ENCODE measurements at places on chromosomes 1 and 21. TPM values are rescaled to one million over a fixed set of nuclear protein-coding genes. Genes with fewer than 3 reads are reported as not detected.

DNA sequence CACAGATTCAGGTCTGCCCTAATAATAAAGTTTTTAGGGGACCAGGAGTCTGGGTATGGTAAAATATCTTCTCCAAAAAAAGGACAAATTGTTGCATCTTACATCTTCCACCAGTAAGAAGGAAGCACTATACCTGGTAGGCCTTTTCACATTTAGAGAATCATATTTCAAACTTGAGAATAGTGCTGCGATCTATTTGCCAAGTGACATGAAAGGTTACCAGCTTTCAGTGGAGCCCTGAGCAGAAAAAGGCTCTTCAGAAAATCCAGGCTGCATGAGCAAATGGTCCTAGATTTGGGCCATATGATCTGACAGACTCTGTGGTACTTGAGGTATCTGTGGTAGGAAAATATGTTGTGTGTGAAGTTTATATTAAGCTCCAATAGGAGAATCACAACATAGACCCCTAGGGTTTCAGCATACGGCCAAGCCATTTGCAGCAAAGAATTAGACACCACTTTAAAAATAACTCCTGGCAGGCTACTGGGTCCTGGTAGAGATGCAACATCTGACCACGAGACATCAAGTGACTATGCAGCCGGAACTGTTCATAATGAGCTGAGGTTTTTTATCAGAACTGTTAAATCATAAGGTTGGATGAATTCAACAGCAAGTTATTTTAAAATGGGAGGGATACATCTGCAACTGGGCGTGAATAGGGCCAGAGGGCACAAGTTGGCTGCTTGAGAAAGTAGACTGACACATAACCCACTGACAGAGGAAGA is 38.6 kb upstream of the CCDC190 start:
- peak; percentile 92 for DNase-seq

DNA sequence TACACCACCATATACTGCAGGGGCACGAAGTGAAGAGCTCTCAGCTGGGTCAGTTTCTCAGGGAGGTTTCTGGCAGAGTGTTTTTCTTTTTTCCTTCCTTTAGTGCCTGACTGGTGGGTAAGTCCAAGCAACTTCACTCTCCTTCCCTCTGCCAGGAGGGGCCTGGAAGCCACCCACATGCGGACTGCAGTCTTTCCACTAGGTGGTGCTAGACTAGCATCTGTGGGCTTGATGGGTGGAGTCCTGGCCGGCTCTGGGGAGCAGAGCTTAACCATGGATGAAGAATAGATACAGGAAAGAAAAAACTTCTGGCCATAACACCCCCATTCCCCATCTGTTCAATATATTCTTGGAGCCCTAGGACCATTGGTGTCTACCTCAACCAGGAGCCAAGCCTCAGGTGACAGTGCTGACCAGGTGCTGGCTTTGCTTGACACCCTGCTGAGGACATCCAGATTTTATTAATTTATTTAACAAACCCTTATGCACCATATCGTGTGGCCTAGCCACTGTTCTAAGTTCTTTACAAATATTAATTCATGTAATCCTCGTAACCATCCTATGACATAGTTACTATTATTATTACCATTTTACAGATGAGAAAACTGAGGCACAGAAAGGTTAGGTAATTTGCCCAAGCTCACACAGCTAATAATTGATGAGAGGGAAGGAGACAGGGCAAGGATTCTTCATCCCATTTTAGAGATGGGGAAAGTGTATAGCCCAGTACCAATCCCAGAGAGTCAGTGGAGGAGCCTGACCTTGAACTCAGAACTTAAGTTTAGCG is 126.7 kb upstream of the CSF3R start:
- peak; percentile 48 for DNase-seq

- DNase-seq = no peak
Observed at GRCh38 chr1:64124704-64125440, 78.6 kb upstream of the UBE2U start.

DNA sequence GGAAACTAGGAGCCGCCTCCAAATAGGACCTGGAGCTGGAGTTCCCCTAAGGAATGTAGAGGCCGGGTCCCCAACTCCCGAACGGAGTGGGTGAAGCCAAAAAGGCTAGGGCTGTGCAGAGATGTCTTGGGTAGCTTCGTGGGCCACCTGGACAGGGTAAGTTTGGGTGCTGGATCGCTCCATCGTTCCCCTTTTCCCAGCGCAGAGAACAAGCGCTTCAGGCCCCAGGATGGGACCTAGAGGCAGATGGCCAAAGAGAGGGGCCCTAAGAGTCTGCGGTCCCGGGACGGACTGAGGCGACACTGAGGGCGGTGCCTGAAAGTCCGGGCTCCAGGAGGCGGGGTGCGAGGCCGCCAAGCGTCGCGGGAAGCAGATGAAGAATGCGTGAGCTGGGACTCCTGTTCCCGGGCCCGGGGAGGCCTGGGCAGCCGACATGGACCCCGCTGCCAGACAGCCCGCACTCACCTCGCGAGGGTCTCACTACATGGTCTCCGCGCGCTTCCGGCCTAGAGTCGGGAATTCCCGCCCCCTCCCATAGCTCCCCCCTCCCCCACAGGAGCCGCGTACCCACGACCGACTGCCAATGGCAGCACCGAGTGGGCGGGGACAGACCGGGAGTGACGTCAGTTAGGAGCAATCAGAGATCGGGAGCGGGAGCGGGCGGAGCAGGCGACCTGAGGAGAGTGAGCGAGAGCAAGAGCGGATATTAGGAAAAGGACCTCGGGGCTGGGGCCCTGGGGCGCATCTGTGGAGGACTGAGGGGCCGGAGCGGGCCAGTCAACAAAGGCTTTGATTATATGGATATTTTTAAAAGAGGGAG is at the start of gene SLC39A1:
Gene SLC39A1, minus strand, starts transcription at position 508 of the 820 bp plus-strand sequence. CDS start 822 bp downstream, outside the sequence.
- DNase-seq = peak; percentile 95

CD1B gene
- not detected for total RNA-seq

All from mammary epithelial cell (primary cell).